Sigmoid colon (tissue), 7 donors: ENCODE measurements at places on chromosomes 6 and 20. TPM values are rescaled to one million over a fixed set of nuclear protein-coding genes. Genes with fewer than 3 reads are reported as not detected.
A peak's percentile ranks its signal among the peaks of the same experiment; 100 is the strongest.

DNA sequence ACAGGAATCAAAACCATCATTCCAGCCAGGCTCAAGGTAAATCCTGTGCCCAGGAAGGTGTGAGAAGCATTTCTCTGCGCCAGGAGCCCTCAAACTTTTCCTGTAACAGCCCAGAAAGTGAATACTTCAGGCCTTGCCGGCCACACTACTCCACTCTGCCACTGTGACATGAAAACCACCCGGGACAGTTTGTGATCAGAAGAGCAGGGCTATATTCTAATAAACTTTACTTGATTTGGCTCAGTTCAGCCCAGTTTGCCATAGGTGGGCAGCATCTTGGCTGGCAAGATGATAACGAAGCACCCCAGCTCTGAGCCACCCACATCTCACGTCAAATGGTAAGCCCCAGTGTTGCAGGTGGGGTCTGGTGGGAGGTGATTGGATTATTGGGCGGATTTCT lies 249.4 kb downstream of the DLL1 start:
- H3K4me1 ChIP-seq, result peaks cover 10% of the 10 kb centered on the region
- no peaks in the 10 kb centered on the region for H3K27me3 ChIP-seq
- DNase-seq, result peak; percentile 51
- no peak overlapping the region for H3K4me3 ChIP-seq
- no peaks in the 10 kb centered on the region for H3K36me3 ChIP-seq
- no peak overlapping the region for H3K27ac ChIP-seq

DNA sequence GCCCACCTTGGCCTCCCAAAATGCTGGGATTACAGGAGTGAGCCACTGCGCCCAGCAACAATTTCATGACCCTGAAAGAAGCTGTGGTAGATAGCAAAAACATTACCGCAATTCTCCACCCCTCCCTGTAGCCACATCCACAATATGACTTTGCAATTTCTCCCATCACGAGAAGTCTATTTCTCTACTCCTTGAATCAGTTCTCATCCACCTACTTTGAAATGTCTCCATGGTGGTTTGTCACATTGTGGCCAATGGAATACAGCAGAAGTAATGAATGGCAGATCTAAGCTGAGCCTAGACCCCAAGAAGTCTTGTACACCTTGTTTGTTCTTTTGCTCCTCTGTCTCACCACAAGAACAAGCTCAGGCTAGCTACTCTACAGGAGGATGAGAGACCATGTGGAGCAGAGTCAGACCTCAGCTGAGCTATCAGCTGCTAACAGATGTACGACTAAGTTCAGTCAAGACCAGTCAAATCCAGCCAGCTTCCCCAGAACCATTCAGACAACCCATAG lies 6.3 kb downstream of the OXT start:
- DNase-seq, result no peak
- H3K4me1 ChIP-seq, result no peaks in the 10 kb centered on the region
- H3K27ac ChIP-seq, result no peak overlapping the region
- H3K4me3 ChIP-seq, result no peak overlapping the region
- no peaks in the 10 kb centered on the region for H3K36me3 ChIP-seq
- H3K27me3 ChIP-seq, result peaks cover 43% of the 10 kb centered on the region

DNA sequence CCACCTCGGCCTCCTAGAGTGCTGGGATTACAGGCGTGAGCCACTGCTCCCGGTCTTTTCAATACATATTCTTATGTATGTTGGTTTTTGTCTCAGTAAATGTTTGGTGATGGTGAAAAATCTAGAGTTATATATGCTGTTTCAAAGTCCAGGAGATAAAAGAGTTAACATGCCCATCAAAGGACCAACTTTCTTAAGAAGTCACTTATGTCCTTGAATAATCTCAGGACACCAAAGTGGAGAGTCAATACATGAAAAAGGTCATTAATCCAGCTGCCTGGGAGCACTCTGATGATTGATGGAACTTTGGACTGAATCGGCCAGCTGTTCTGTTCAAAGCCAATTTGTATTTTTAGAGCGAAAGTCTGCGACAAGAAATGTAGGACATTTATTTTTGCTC lies 59.8 kb upstream of the HDAC2 start:
- no peak overlapping the region for H3K27ac ChIP-seq
- DNase-seq, result no peak
- no peaks in the 10 kb centered on the region for H3K27me3 ChIP-seq
- no peak overlapping the region for H3K4me3 ChIP-seq
- H3K36me3 ChIP-seq, result no peaks in the 10 kb centered on the region

Gene SLC23A2
- 10.9 TPM for total RNA-seq

Gene EYS
- not detected for total RNA-seq
